Islet precursor cell (in vitro differentiated cells): ENCODE measurements at places on chromosomes 6 and 20.

DNA sequence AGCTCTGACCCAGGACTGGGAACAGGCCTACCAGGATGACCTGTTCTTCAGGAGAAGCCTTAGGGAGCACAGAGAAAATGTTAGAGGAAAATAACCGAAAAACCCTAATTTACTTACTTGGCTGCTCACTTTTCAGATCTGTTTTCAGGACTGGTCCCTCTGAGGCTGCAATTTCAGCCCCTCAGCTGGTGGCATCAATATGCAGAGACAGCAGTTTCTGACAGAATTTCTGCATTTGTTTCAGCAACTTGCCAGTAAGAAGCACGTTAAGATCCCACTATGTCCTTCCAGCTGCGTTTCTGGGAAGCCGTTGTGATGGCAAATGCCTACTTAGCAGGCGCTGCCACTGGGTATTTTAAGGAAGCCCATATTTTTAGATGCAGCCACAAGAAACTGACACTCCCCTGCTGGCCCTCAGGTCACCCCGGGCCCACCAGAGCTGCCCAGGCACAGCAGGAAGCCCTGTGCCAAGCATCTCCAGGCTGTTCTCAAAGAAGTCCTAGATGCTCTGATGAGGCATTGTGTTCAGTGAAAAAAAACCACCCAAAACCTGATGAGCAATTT is 7.5 kb downstream of the YTHDF1 start:
- no peak for DNase-seq

GRCh38 chr20:23269954-23270353 is 80.6 kb upstream of the NXT1 start:
- DNase-seq, result peak; percentile 63

- DNase-seq, result no peak
These were observed 187.2 kb downstream of the TFAP2C start for GRCh38 chr20:56816349-56816748.

DNA sequence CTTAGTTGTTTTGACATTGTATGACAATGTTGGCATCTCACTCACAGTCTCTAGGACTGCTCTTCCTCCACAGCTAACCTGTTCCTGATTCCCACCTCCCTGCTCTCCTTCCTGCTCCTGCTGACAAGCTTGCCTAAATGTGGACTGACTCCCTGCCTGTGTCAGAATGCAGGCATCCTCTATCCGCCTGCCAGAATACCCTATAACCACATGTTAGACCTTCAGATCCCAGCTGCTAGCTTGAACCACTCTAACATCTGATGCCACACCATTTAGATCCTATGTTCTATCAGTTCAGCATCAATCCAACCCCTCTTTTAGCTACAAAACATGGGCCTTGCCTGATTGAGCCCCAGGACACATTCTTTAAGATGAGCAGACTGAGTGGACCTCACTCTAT is 12.2 kb downstream of the FILIP1 start:
- no peak for DNase-seq

- DNase-seq, result no peak
These were observed 51.5 kb upstream of the ENPP5 start for GRCh38 chr6:46222286-46222685.

GRCh38 chr20:57616143-57616951 is 3.9 kb downstream of the ZBP1 start:
- peak; percentile 43 for DNase-seq

- no peak for DNase-seq
These were observed 52.9 kb upstream of the TAB2 start for GRCh38 chr6:149264629-149265028.
